Fibroblast of gingiva (primary cell): ENCODE measurements at places on chromosomes 3 and 15.
A peak's percentile ranks its signal among the peaks of the same experiment; 100 is the strongest.

DNA sequence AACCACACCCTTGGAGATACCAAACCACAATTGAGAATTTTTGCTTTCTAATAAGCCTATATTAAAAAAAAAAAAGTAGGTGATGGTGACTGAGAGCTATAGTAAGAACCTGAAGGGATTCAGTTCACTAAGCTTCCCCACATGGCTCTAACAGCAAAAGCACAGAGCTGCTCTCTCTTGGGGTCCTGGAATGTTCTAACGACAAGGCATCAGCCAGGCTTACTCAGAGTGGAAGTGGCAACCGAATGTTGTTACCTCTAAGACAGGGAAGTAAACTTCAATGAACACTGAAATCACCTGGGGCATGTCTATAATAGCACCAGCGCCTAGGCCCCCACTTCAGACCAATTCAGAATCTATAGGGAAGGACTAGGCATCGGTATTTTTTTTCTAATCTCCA is 397.7 kb downstream of the MAGI1 start:
- no peak for DNase-seq

DNA sequence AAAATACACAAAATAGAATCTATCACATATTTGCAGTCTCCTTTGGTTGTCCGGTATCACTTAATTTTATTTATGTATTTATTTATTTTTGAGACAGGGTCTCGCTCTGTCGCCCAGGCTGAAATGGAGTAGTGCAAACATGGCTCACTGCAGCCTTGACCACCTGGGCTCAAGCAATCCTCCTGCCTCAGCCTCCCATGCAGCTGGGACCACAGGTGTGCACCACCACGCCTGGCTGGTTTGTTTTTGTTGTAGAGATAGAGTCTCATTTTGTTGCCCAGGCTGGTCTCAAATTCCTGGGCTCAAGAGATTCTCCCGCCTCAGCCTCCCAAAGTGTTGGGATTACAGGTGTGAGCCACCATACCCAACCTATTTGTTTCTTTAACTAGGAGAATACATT is 33.9 kb downstream of the DENND4A start:
- no peak for DNase-seq

DNA sequence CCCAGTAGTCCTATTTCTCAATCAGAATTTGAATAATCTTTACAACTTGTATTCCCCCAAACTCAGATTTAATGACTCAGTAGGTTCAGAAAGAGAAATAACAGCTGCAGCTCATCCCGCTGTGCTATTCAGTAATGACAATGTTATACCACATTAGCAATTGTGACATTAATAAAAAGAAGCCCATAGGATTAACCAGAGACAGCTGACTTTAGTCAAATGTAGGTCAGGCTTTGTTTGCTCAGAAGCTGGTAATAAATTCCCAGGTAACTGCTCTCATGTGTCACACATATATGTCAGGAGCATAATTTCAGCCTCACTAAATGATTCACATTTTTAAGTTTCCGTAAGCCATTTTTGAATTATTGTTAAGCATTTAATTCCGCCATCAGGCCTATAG is 222.0 kb upstream of the UBE2E2 start:
- DNase-seq, result no peak

GRCh38 chr15:70240082-70240481 is 142.4 kb upstream of the TLE3 start:
- DNase-seq, result no peak

DNA sequence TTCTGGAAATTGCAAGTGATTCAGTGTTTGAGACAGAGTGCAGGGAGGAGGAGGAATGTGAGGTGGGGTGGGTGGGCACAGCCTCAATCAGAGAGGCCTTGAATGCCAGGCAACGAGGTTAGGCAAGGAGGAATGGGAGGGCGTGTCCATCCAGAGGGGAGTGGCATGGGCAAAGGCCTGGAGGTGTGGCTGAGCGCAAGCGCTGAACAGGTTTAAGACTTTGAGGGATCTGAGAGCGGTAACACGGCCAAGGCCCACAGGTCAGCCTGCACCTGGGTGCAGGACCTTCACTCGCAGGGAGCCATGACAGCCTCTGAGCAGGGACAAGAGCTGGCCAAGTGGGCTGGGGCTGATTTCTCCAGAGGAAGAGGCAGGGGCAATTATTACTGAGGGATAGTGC is 125.9 kb downstream of the TPRA1 start:
- no peak for DNase-seq

DNA sequence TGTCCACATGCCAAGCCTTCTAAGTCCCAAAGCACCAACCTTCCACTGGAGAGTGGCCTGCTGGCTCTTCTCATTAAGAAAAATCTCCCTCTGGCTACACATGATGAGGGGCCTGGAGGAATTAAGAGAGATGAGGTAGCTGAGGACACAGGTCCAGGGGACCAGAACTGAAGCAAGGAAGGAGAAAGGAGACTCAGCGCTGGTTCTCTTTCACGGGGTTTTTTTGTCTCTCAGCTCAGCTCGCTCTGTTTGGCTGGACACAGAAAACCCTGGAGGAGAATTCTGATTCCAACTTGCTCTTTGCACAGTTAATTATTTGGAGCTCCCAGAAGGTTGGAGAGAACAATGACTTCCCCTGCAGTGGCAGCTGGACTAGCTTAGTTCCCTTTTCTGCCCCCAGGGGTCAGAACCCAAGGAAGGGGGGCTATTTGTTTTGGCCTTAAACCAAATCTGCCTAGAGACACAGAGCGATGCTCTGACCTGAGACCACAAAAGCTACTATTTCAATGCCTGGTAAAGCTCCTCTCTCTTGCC is 507.6 kb downstream of the FHIT start:
- DNase-seq, result no peak

GRCh38 chr15:57256939-57257338 is 119.4 kb upstream of the CGNL1 start:
- DNase-seq, result no peak

DNA sequence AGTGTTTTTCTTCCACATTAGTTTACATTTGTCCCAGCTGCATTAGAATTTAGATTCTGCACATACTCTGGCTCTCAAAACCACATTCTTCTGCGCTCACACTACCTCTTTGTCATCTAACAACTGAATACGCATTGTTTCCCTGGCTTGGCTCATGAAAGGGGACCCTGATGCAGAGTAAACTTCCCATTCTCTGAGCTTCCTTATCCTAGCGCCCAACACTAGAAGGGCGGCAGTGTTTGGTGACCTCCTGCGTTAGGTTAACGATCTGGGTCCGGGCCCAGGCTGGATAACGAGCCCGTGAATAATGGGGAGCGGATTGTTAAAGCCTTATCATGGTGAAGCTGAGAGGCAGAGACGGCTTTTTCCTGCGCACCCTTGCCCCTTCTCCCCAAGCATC is 63.9 kb downstream of the ETV5 start:
- no peak for DNase-seq

DNA sequence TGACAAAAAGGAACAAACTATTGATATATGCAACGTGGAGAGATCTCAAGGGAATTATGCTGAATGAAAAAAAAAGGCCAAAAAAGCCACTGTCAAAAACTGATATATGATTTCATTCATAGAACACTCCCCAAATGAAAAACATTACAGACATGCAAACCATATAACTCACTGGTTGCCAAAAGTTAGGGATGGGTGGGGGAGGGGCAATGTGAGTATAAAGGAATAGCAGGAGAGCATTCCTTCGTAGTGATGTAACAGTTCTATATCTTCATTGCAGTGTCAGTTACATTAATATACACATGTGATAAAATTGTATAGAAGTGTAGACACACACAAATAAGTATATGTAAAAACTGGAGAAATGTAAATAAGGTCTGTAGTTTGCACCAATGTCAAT is 12.2 kb downstream of the GBE1 start:
- no peak for DNase-seq

DNA sequence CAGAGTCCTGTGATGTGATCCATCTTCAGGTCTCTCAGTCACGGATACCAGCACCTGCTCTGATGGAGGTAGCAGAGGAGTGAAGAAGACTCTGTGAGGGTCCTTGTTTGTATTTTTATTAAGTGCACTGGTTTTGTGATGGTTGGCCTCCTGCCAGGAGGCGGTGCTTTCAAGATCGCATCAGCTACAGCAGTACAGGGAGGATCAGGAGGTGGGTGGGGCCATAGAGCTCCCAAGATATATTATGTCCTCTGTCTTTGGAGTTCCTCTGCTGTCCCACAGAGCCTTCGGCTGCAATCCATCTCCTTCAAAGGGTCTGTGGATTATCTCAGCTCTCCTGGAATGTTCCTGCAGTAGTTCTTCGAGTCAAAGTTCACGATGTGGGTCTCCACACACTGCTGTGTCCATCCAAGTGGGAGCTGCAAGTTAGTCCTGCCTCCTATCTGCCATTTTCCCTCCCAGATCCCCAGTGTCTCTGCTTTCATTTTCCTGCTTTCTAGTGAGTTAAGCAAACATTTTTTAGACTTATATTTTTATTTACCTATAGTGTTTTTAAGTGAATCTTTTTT is 54.7 kb downstream of the TM2D3 start:
- DNase-seq, result no peak

- no peak for DNase-seq
Measured at GRCh38 chr3:4416427-4416945, 50.6 kb downstream of the SUMF1 start.

DNA sequence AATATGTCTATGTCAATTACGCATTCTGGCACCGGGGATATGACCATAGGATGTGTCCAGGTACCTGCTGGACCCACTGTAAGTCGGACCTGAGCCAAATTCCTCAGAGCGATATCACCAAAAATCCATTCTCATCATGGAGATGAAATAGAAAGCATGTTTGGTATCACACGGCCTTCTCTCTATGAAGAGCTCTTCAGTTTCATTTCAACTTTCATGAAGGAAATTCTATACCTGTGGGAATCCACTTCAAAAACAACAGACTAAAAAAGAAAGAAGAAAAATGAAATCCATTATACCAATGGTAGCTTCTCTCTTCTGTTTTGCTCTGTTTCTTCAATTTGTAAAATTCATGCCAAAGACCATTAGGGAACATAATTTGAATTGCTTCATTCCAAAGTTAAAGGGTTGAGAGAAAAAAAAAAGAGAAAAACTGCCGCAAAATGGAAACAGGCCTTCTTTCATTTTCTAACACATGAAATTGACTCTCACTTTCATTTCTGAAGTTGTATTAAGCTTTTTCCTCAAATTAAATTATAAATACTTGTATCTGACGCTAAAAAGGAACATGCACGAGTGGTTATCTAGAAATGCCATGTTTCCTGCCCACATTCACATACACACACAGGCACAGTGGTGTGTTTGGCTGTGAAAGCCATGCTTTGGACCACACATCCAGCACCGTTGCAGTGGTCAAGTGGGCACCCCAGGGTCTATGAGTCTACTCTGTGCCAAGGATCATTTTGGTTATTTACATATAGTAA is 46.9 kb upstream of the DIPK2A start:
- no peak for DNase-seq

GRCh38 chr3:134897391-134898141 is 102.5 kb downstream of the EPHB1 start:
- no peak for DNase-seq

DNA sequence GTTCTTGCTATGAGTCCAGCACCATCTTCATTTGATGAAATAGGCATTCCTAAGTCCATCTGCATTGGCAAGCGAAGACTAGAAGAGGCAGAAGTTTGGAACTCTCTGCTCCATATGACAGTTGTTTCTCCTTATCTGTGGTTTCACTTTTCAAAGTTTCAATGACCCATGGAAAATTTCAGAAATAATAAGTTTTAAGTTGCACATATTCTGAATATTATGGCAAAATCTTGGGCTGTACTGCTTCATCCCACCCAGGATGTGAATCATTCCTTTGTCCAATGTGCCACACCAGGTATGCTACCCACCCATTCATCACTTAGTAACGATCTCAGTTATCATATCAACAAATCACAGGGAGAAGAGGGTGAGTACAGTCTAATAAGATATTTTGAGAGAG is 647.9 kb downstream of the GRM7 start:
- no peak for DNase-seq

GRCh38 chr15:99708563-99708962 is 24.7 kb downstream of the LYSMD4 start:
- peak; percentile 88 for DNase-seq
